Natural killer cell treated with Interleukin-12 subunit alpha and Interleukin-12 subunit beta and Interleukin-15 and Interleukin-18, amount 100 ng/mL, for 72 hours (primary cell): ENCODE measurements at places on chromosomes 7 and 10. TPM values are rescaled to one million over a fixed set of nuclear protein-coding genes. Genes with fewer than 3 reads are reported as not detected.

- no peak for DNase-seq
Measured at GRCh38 chr7:44858161-44858560, 10.3 kb upstream of the H2AZ2 start.

DDC gene
- total RNA-seq, result not detected

GRCh38 chr7:24727154-24728120 lies 29.8 kb downstream of the GSDME start:
- no peak for DNase-seq

GRCh38 chr7:25087855-25088254 lies 37.2 kb downstream of the CYCS start:
- DNase-seq, result no peak

- DNase-seq, result no peak
Measured at GRCh38 chr10:44196008-44196320, 188.9 kb downstream of the CXCL12 start.

GRCh38 chr7:4631380-4632179 lies 50.5 kb upstream of the FOXK1 start:
- no peak for DNase-seq

- no peak for DNase-seq
Measured at GRCh38 chr7:134459981-134460380, 1.1 kb upstream of the AKR1B1 start.
